ENCODE measurements at places on chromosomes 7 and 10. TPM values are rescaled to one million over a fixed set of nuclear protein-coding genes. Genes with fewer than 3 reads are reported as not detected.
A peak's percentile ranks its signal among the peaks of the same experiment; 100 is the strongest.

The SUGCT gene
- 20.2 TPM for total RNA-seq

The ANXA8L1 gene
- total RNA-seq: 31.7 TPM

The ADCYAP1R1 gene
- total RNA-seq: not detected

The NPFFR1 gene
- not detected for total RNA-seq

The FAM24B gene
- total RNA-seq: 17.1 TPM

The STAG3 gene
- 1.1 TPM for total RNA-seq

The ETV1 gene
- total RNA-seq: 5.9 TPM

The GPR85 gene
- 0.61 TPM for total RNA-seq

GRCh38 chr10:58341947-58342346 lies 7.1 kb downstream of the UBE2D1 start:
- DNase-seq: no peak
- H3K4me1 ChIP-seq: peaks cover 11% of the 10 kb centered on the region
- H3K27me3 ChIP-seq: no peaks in the 10 kb centered on the region
- H3K36me3 ChIP-seq: peaks cover 11% of the 10 kb centered on the region
- H3K4me3 ChIP-seq: no peak overlapping the region

DNA sequence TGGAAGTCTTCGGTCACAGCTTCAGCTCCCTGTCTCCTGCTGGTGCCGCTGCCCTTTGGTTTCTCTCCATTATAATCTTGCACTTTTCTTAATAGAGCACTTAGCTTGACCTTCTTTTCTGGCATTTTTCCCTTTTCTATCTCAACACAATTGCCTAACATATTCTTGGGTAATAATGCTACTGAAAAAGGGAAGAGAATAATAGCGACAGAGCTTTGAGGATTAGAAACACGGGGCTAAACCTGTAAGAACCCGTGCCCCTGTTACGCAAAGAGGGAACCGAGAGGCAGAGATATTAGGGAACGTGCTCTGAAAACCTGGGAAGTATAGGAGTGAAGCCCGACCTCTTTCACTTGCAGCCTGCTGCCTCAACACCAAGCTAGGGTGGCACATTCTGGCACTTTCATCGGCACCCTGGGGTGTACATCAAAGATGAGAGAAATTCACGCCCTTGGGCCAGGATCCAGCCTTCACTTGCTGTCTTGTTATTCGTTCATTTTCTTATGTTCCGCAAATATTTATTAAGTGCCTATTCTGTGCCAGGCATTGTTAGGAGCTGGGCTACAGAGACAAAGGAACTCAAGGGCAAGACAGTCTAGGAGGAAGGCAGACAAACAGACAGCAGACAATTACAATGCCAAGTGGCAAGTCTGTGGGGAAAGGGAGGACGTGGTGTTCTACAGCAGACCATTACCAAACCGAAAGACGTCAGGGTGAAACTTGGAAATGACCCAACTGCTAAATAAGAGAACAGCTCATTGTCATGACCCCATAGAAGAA lies 33.0 kb upstream of the GALNTL5 start:
- H3K36me3 ChIP-seq: peaks cover 6% of the 10 kb centered on the region
- peak overlapping the region; percentile 61 for H3K4me3 ChIP-seq
- peaks cover 24% of the 10 kb centered on the region for H3K4me1 ChIP-seq

DNA sequence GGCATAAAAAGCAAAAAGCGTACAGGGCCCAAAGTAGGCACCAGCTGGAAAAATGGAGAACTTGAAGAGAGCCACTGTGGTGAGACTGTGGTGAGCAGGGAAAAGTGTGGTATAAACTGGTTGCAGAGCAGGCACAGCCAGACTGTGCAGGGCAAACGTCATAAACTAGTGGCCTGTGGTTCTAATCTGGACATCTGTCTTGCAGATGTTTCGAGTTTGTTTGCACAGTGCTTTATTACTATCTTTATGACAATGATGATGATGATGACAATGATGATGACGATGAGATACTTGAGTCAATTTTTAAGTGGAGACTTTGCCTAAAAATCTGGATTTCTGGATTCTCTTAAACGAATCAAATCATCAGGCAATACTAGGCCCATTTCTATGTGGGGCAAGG lies 45.7 kb downstream of the SEMA3C start:
- peaks cover 52% of the 10 kb centered on the region for H3K36me3 ChIP-seq
- H3K4me3 ChIP-seq: no peak overlapping the region
- H3K27me3 ChIP-seq: no peaks in the 10 kb centered on the region
- no peak overlapping the region for H3K27ac ChIP-seq
- H3K4me1 ChIP-seq: peaks cover 37% of the 10 kb centered on the region
- DNase-seq: no peak

GRCh38 chr7:19209166-19209696 lies 64.0 kb upstream of the FERD3L start:
- DNase-seq: no peak
- peaks cover 6% of the 10 kb centered on the region for H3K4me1 ChIP-seq
- no peaks in the 10 kb centered on the region for H3K36me3 ChIP-seq
- no peaks in the 10 kb centered on the region for H3K27me3 ChIP-seq

DNA sequence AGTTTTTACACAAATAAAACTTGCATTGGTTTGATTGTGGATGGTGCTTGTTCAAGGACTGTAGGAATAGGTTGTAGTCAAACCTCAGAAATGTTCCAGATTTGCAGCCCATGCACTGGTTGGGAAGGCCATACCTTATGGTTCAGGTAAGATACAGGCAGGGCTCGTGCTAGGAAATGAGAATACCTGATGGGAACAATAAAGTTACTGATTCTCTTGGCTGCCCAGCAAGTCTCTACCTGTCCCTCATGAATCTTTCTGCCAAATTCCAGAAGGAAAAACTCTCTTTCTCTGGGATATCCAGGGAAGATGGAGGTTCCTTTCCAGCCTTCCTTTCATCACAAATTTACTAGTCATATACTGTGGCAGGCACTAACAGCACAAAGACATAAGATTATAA lies 53.8 kb downstream of the TFAM start:
- H3K36me3 ChIP-seq: no peaks in the 10 kb centered on the region
- H3K4me1 ChIP-seq: peaks cover 55% of the 10 kb centered on the region
- peak overlapping the region; percentile 99 for H3K27ac ChIP-seq
- no peaks in the 10 kb centered on the region for H3K27me3 ChIP-seq
- H3K4me3 ChIP-seq: peak overlapping the region; percentile 43

DNA sequence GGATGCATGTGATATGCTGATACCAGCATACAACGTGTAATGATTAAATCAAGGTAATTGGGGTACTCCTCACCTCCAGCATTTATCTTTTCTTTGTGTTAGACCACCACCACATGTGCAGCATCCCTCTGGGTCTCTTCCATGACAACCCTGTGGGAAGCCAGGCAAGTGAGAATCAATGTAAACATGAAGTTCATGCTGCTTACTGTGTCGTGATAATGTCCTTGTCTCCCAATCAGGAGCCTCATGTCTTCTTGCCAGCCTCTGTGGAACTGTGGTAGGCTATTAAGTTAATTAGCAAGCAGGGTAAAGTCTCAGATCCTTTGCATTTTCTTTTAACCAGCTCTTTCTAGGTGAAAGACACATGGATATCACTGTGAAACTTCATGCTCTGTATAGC lies 126.7 kb downstream of the TES start:
- no peaks in the 10 kb centered on the region for H3K36me3 ChIP-seq
- DNase-seq: no peak
- no peak overlapping the region for H3K27ac ChIP-seq
- no peak overlapping the region for H3K4me3 ChIP-seq
- no peaks in the 10 kb centered on the region for H3K27me3 ChIP-seq

GRCh38 chr7:101308245-101309085 lies 13.1 kb downstream of the IFT22 start:
- DNase-seq: peak; percentile 75
- peak overlapping the region; percentile 88 for H3K4me3 ChIP-seq
- no peaks in the 10 kb centered on the region for H3K4me1 ChIP-seq
- no peaks in the 10 kb centered on the region for H3K27me3 ChIP-seq

DNA sequence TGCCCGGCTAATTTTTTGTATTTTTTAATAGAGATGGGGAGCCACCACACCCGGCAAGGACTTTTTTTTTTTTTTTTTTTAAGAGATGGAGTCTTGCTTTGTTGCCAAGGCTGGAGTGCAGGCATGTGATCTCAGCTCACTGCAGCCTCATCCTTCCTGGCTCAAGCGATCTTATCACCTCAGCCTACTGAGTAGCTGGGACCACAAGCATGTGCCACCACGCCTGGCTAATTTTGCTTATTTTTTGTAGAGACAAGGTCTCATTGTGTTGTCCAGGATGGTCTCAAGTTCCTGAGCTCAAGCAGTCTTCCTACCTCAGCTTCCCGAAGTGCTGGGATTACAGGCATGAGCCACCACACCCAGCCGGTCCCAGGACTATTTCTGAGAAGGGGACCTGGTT lies 9.3 kb upstream of the MCU start:
- H3K36me3 ChIP-seq: no peaks in the 10 kb centered on the region
- DNase-seq: no peak
- H3K27ac ChIP-seq: no peak overlapping the region

DNA sequence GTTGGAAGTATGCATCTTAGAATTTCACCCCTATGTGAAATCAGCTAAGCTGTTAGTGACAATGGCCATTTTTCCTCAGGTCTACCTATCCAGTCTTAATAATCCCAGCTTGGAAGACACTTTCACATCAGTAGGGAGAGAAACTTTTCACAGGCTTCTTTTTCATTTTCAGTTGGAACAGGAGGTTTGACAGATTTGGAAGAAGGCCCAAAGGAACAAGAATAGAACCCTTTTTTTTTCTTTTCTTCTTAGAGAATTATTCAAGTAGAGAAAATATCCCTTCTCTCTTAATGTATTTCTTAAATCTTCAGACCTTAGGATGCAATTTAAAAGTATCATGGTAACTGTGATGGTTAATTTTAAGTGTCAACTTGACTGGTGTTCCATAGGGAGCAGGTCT lies 410.5 kb upstream of the C7orf33 start:
- no peaks in the 10 kb centered on the region for H3K4me1 ChIP-seq
- no peak for DNase-seq
- no peaks in the 10 kb centered on the region for H3K36me3 ChIP-seq
- H3K27me3 ChIP-seq: peaks cover 94% of the 10 kb centered on the region
- H3K4me3 ChIP-seq: no peak overlapping the region

DNA sequence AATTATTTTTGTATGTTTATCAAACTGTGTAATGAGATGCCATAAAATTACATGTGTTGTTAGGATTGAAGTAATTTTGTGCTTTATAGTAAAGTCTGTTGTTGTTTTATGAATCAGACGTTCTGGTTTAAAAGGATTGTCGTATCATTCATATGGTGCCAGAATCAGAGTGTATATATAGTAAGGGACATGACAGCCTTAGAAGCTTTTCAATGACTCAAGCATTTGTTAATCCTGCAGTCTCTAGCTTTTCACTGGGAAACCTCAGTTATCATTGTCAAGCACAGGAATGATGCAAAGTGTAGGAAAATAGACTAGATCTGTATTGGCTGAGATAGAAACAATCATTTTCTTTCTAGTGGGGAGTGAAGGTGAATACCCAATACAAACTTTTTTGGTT lies 57.5 kb downstream of the TRRAP start:
- H3K27ac ChIP-seq: no peak overlapping the region
- no peaks in the 10 kb centered on the region for H3K27me3 ChIP-seq
- no peak overlapping the region for H3K4me3 ChIP-seq
- no peak for DNase-seq

GRCh38 chr10:48976196-48976595 lies 36.6 kb upstream of the LRRC18 start:
- no peak overlapping the region for H3K4me3 ChIP-seq
- H3K36me3 ChIP-seq: no peaks in the 10 kb centered on the region
- DNase-seq: peak; percentile 58
- H3K27me3 ChIP-seq: peaks cover 17% of the 10 kb centered on the region

GRCh38 chr7:63900394-63901203 lies 98.0 kb upstream of the ZNF722 start:
- no peaks in the 10 kb centered on the region for H3K27me3 ChIP-seq
- no peak overlapping the region for H3K4me3 ChIP-seq
- DNase-seq: no peak
- no peaks in the 10 kb centered on the region for H3K36me3 ChIP-seq
- H3K4me1 ChIP-seq: no peaks in the 10 kb centered on the region
- no peak overlapping the region for H3K27ac ChIP-seq

- peaks cover 20% of the 10 kb centered on the region for H3K36me3 ChIP-seq
- H3K4me1 ChIP-seq: peaks cover 20% of the 10 kb centered on the region
- peak overlapping the region; percentile 90 for H3K4me3 ChIP-seq
- H3K27me3 ChIP-seq: no peaks in the 10 kb centered on the region
Observed at GRCh38 chr10:74177140-74177677, 26.2 kb downstream of the ADK start.

GRCh38 chr10:71076473-71077142 lies 135.8 kb upstream of the UNC5B start:
- DNase-seq: no peak

DNA sequence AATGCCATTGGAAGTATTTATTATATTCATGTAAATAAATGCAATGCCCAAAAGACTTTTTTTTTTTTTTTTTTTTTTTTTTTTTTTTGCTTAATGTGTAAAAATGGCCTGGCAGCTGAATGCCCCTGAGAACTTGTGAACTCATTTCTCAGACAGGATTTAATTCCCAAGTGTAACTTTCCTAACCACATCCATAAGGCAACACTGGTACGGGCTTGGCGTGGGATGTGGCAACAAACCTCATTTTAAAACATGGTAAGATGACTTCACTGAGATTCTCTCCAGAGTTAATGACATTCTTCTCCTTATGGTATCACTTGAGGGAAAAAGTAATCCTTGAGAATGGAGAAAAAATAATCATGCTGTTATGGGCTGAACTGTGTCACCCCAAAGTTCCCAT lies 150.4 kb downstream of the DGKI start:
- no peak overlapping the region for H3K4me3 ChIP-seq
- peaks cover 7% of the 10 kb centered on the region for H3K4me1 ChIP-seq
- DNase-seq: peak; percentile 4
- H3K36me3 ChIP-seq: no peaks in the 10 kb centered on the region

- H3K27ac ChIP-seq: no peak overlapping the region
- no peaks in the 10 kb centered on the region for H3K4me1 ChIP-seq
- H3K36me3 ChIP-seq: no peaks in the 10 kb centered on the region
- H3K4me3 ChIP-seq: no peak overlapping the region
- peak; percentile 41 for DNase-seq
Observed at GRCh38 chr10:113454341-113455061, 98.4 kb upstream of the HABP2 start.

DNA sequence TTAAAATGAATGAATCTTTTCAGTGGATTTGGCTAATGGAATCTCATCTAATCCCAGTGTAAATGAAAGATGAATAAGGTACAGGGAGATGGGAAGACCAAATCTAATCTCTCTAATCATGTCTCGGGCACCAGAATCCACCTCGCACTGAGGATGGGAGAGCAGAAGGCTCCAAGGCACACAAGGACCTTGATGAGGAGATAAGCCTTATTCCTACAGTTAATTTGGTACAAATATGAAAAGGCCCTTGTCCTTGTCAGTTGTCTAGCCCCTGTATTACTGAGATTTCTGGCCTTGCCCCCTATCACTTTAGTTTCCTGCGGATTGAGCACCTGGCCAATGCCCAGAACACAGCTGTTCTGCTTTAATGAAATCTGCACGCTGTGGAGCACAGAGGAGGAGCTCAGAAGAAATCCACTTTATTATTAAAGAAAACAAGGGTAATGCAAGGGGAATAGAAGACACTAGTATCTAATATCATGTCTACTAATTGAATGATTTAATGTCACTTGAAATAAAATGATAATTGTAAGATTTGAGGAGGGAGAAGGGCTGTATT lies 321.4 kb upstream of the HGF start:
- peaks cover 46% of the 10 kb centered on the region for H3K27me3 ChIP-seq
- no peak overlapping the region for H3K4me3 ChIP-seq
- no peak for DNase-seq
- no peaks in the 10 kb centered on the region for H3K36me3 ChIP-seq
